Calu3 (cell line): ENCODE measurements at places on chromosomes 2 and 18.

DNA sequence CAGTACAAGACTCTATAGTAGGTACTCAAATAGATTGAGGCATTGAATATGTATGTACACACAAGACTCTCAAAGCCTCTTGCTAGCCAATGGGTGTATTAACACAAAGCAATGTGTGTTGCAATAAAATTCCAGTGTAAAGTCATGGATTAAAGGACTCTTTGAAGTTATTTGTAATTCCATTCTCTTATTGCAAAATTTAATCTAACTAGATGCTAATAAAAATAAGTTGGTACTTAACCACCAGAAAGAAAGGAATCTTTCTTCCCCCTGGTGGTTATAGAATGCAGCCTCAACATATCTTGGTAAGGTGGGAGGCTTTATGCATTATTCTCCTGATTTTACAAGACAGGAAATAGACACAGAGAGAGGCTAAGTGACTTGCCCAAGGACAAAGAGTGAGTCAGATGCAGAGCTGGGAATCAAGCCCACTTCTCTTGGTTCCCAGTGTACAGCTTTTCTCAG, 18.0 kb downstream of the LRP1B start:
- peak; percentile 10 for DNase-seq

- DNase-seq: no peak
These were observed 28.9 kb downstream of the OSBPL1A start for GRCh38 chr18:24368749-24369148.

GRCh38 chr2:121833358-121833723, 77.9 kb downstream of the TSN start:
- no peak for DNase-seq

DNA sequence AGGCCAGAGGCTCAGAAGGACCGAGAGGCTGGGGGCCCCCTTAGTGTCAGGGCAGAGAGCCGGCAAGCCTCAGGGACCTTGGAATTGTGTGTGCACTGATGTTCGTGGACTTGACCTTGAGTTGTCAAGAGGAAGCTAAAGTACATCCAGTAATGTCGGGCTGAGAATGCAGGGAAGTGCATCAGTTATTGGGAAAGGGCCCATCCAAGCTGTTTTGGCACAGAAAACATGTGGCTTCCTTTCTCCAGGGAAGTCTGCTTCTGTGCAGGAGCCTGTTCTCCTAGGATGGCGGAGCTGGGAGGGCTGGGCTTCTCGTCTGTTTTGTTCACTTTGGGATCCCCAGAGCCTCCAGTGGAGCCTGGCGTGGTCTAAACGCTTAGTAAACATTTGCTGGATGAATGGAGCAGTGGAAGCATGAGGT, 23.7 kb downstream of the ATOH8 start:
- no peak for DNase-seq

- DNase-seq: no peak
These were observed 136.4 kb downstream of the GLI2 start for GRCh38 chr2:120871881-120872620.
